NCI-H1105 treated with DMSO at 0.1 percent for 48 hours (cell line): ENCODE measurements at places on chromosomes 6 and 20.

DNA sequence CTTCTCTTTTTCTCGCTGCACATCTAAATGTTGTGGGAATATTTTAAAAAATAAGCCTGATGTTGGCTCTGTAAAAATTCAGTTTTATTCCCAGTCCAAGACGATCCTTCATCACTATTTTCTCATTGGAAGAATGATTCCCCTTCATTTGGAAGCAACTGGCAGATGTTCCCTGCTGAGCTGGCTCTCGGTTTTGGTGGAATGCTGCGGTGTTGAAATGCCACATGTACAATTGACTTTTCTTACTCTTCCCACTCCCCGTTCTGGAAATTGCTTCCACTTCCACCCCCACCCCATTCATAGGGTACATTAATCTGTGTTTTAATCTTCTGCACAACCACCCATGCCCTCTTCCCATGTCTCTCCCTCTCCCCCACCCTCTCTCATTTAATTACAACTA, 496.3 kb upstream of the MAP3K7 start:
- no peak for DNase-seq

DNA sequence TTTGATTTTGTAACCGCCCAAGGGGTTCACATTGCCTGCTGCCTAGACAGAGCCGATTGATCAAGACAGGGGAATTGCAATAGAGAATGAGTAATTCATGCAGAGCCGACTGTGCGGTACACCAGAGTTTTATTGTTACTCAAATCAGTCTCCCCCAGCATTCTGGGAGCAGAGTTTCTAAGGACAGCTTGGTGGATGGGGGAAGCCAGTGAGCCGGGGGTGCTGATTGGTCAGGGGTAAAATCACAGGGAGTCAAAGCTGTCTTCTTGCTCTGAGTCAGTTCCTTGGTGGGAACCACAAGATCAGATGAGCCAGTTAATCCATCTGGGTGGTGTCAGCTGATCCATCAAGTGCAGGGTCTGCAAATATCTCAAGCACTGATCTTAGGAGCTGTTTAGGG, 60.0 kb upstream of the EZR start:
- DNase-seq: no peak

GRCh38 chr20:43438578-43439316, 18.9 kb upstream of the SRSF6 start:
- no peak for DNase-seq

GRCh38 chr6:20463396-20463795, 61.7 kb downstream of the E2F3 start:
- no peak for DNase-seq

DNA sequence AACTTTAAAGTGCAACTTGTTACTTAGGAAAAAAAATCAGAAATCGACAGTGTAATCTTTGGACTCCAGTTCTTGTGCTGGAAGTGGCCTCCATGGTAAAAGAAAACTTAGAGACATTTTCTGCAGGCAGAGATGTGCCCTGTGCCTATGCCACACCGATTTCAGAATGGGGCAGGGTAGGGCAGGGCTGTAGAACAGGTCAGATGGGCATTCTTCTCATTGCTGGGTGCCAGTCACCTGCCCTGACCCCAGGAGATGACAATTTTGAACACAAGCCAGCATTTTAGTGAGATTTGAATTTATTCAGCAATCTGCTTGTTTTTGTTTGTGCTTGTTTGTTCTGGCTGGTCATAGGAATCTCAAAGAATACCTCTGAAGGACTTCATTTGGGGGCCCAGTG, 63.3 kb downstream of the SASH1 start:
- DNase-seq: no peak
